Activated CD4-positive, alpha-beta T cell treated with anti-CD3 and anti-CD28 coated beads for 1 hour (primary cell): ENCODE measurements at places on chromosomes 2 and 18.

DNA sequence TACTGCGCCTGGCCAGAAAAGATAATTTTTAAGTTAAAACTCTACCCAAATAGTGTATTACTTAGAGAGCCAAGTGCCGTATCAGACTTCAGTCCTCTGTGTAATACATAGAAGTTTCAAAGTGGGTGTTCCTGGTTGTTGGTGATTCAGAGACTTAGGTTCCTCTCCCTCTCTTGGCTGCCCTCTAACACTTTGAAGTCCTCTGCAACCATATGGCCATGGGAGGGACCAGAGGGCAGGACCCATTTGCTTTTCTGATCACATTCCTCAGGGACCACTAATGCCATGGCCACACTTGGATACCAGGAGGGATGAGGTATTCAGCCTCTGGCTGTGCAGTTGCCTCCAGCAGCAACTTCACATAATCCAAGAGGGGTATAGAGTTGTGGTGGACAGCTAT, 131.5 kb downstream of the CAPN13 start:
- no peak for DNase-seq

- no peak for DNase-seq
Observed at GRCh38 chr18:55452123-55452611, 135.8 kb downstream of the TCF4 start.

- no peak for DNase-seq
Observed at GRCh38 chr2:53785366-53785765, 1.4 kb downstream of the ASB3 start.

GRCh38 chr2:126674075-126674744, 18.3 kb downstream of the GYPC start:
- DNase-seq, result no peak

- DNase-seq, result no peak
Observed at GRCh38 chr18:57008001-57008686, 138.7 kb upstream of the BOD1L2 start.

DNA sequence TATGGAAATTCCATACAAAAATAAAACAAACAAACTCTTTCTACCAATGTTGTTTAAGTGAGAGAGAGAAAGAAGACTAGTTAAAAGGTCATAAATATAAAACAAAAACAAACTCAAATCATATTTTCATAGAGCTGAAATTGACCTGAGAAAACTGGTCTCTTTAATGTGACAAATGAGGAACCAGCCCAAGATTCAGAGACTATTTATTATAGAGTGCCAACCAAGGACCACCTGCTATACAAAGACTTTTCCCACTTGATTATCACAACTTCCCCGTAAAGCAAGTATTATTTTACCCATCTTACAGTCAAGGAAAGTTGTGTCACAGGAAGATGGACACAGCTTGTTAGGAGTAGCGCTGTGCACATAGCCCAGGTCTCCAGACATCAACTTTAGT, 13.3 kb downstream of the ANKRD44 start:
- DNase-seq, result no peak

- no peak for DNase-seq
Observed at GRCh38 chr2:18820966-18821365, 231.6 kb upstream of the NT5C1B start.

DNA sequence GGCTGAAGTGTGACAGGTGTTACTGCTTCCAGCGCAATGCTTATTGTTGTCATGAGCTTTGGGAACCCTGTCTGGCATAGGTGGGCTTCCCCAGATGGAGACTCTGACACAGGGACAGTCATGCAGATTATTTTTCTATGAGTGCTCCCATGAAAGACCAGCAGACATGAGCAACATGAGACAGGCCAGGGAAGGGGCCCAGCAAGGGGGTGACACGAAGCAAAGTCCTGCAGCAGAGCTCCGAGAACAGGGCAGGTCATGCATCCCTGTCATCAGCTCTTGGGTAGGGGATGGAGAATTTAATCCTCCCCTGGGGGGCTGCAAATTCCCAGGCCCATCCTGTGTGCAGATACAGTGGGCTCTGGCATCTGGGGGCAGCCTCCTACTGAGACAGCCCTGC, 77.4 kb downstream of the CTAGE1 start:
- DNase-seq, result no peak

DNA sequence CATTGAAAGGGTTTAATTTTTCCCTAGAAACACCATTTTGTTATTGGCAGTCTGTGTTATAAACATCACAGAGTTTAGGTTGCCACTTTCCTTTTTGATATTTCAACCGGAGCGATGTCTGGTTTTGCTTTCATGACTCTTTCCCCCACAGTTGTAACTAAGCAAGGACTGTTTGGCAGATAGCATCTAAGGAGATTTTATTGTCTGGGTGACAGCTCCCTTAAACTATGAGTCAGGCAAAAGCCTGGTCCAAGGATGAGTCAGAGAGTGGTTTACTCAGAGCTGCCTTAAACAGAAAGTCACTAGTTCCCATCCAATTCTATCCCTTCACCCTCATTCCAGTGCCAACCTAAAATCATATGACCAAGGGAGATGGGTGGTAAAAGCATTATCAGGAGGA, 341.6 kb upstream of the VWC2L start:
- DNase-seq, result no peak

GRCh38 chr2:109331896-109332848, 203.2 kb downstream of the SH3RF3 start:
- DNase-seq, result no peak

GRCh38 chr2:169348321-169349024, 13.9 kb downstream of the LRP2 start:
- DNase-seq, result no peak

GRCh38 chr2:32357318-32358110, 691 bp downstream of the BIRC6 start:
- DNase-seq, result peak; percentile 14

GRCh38 chr18:32507093-32507492, 36.4 kb upstream of the GAREM1 start:
- no peak for DNase-seq

DNA sequence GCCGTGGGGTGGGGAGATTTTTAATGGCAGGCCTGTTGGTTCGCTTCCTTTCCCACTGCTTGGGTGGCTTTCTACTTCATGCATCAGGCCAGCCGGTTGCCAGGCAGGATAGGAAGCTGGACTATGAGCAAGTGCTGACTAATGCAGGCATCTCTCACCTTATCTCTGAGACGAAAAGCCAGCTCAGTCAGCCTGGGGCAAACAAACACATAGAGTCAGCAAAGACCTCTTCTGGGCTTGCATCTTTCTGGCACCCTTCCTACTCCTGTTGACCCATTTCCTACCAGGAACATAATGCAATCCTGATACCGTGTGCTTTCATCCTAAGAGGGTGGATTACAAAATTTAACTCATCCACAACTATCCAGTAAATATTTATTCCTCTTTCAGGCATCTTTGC, 416.6 kb upstream of the MEX3C start:
- DNase-seq, result no peak

GRCh38 chr2:219980638-219981037, 353.2 kb downstream of the SLC4A3 start:
- DNase-seq, result no peak

GRCh38 chr2:37267685-37268084, 36.2 kb downstream of the NDUFAF7 start:
- no peak for DNase-seq

GRCh38 chr2:102487761-102488462, 14.9 kb downstream of the SLC9A4 start:
- no peak for DNase-seq

DNA sequence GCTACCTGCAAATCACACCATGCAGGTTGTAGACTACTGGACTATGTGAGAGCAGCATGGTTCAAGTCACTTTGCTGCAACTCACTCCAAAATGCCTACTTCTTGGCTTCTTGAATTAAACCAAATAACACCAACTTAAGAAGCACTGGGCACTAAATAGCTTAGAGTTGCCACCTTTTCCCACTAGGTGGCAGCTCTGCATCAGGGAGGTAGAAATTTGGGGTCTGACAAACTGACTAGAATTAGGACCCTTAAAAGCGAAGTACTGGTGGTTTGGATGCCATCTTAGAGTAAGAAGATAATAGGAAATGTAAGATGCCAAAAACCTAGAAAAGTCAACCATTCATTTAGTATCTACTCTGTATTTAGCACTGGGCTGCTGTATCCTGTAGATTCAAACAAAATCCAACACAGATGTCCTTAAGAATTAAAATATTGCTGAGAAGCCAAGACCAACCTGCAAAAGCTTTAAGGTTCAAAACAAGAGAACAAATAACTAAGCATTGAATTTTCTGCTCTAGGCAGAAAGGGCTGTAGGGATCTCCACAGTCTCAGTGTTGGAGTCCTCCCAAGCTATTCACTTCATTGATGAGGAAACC, 65.5 kb downstream of the CCBE1 start:
- no peak for DNase-seq

GRCh38 chr2:88100489-88100858, 27.4 kb downstream of the FABP1 start:
- DNase-seq, result no peak

DNA sequence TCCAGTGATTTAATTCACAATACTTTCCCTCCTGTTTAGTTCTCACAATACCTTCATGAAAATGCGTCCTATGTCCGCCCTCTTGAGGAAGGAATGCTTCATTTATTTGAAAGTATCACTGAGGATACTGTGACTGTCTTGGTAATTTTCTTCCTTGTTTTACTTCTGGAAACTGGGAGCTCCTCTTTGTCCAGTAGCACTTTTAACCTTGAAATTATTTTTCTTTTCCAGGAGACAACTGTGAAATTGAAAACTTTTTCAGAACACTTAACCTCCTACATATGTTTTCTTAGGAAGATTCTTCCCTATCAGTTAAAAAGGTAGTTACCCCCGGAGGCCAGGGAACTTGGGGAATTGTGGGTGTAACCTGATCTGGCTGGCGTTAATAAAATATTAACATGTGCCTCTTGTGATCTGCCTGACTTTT, 58.9 kb upstream of the STON1 start:
- no peak for DNase-seq

DNA sequence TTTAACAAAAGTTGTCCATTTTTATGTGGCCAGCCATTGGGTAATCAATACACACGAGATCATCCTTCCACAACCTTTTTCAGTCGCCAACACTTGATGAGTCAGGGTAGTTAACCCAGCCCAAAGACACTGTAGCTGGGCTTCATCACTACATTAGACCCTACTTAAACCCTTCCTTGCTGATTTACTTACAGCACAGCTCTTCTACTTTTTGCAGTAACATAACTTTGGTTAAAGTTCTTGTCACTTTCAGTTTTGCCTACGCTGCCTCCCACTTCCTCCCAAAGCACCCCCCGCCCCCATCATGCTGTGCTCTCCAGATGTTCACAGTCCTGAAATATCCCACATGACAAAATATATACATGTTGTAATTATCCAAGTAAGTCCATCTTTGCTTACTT, 103.6 kb downstream of the CDK15 start:
- DNase-seq, result no peak

DNA sequence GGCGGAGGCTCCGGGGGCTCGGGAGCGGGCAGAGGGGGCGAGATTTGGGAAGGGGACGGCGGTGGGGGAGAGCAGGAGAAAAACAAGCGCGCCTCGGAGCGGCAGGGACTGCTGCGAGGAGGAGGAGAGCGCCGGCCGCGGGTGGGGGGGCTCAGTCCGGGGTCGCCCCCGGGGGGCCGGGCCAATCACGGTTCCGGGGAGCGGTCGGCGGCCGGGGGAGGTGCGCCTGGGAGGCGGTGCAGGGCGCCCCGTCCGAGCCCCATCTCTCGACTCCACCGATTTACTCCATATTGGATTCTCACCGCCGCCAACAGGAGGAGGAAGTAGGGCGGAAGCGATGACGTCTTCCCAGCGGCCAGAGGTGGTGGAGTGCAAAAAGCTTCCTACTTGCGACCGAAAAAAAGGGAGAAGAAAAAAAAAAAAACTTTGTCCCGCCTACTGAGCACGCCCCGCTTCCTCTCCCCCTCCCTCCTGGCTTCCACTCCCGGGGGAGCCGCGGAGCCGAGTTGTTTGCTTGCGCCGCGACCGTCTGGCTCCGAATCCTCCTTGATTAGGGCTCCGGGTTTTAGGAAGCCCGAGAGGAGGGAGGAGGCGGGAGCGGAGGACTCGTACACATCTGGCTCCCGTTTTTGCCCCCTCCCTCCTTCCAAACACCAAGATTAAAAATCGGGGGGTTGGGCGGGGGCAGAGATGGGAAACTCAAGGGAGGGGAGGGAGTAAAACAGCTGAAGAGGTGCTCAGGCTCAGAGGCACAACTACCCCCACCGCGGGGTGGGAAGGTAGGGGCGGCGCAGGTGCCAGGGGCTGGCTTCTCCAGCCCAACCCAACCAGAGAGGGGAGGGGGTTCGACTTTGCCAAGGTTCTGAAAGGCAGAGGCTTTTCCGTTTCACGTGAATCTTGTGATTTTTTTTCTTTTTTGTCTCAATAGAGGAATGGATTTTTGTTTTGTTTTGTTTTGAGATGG, at the start of gene SPRED2:
SPRED2 (minus strand) TSS at position 373 of the 964 bp plus-strand sequence. CDS start 612 bp downstream, outside the sequence.
- DNase-seq, result peak; percentile 33

GRCh38 chr2:17162713-17163112, 355.5 kb downstream of the RAD51AP2 start:
- DNase-seq, result no peak
